Caki2 (cell line): ENCODE measurements at places on chromosomes 6 and 20. TPM values are rescaled to one million over a fixed set of nuclear protein-coding genes. Genes with fewer than 3 reads are reported as not detected.

The LINC00237 gene
- not detected in 2 replicates for total RNA-seq

The CALHM4 gene
- not detected in 2 replicates for total RNA-seq

The GSTA2 gene
- not detected in 2 replicates for total RNA-seq

The SYNDIG1 gene
- total RNA-seq: 0.09 and 0.44 TPM in 2 replicates

DNA sequence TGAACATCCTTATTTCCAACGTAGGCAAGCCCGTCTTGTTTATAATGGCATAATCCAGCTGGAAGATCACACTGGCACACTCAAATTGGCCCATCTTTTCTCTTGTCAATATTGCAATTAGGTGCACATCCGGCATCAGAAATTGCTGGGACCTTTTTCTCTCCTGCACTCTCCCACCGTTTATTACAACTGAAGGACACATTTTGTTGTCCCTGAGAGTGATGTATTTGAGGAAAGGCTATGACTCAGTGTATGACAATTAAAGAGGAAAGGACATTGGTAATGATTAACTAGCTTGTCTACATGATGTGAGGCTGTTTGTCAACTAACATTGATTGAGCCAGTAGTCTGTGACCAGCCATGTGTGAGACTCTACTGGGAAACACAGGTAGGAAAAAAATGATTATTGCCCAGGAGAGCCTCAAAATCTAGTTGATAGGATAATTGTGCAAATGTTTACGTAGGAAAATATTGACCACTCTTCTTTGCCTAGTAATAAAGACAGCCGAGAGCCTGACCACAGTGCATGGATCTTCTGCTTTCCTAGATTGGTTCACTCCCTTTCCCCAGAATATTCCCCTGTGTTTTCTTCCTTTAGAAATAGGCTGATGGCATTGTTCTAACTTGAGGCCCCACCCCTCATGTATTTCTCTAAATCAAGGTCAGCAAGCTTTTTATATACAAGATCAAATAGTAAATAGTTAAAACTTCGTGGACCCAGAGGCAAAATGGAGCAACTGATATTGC is 230.0 kb upstream of the BTBD3 start:
- DNase-seq: peak; percentile 82

- DNase-seq: no peak
These were observed 16.8 kb upstream of the SYNDIG1 start for GRCh38 chr20:24452498-24453127.

- no peak for DNase-seq
These were observed 81.3 kb upstream of the CD93 start for GRCh38 chr20:23167431-23167830.

- DNase-seq: no peak
These were observed 34.8 kb upstream of the MYB start for GRCh38 chr6:135146162-135146934.

DNA sequence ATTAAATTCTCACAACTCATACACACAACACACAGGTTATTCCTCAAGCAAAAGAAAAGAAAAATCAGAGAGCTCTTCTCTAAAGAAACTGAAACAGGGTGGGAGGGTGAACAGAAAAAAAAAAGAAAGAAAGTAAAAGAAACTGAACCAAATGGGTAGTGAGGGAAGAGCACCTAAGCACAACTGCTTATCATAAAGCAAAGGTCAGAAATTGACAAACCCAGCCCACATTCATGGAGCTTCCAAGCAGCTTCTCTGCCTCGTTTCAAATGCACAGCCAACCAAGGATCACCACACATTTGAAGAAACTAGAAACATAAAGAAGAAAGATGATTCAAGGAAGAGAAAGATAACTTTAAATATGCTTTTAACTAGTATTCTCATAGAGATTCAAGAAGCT is 90.5 kb downstream of the RNGTT start:
- DNase-seq: no peak

DNA sequence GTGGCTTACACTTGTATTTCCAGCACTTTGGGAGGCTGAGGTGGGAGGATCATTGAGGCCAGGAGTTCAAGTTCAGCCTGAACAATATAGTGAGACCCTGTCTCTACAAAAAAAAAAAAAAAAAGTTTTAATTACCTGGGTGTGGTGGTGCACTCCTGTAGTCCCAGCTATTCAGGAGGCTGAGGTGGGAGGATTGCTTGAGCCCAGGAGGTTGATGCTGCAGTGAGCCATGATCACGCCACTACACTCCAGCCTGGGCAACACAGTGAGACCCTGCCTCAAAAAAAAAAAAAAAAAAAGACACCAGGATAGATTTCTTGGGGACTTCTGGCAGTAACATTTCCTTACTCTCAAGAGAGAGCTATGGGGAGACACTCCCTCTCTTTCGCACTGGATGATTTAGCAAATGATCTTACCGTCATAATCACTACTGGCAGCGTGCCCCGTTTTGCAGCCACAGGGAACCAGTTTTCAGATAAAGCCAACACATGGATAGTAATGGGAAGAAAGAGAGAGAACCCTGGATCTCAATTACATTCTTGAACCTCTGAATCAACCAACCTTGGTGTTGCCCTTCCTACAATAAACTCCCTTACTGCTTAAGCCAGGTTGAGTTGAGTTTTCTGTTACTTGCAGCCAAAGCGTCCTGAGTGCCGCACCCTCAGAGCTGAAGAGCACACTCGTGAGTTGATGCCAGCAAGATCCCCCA is 18.1 kb upstream of the PTPN1 start:
- DNase-seq: no peak

DNA sequence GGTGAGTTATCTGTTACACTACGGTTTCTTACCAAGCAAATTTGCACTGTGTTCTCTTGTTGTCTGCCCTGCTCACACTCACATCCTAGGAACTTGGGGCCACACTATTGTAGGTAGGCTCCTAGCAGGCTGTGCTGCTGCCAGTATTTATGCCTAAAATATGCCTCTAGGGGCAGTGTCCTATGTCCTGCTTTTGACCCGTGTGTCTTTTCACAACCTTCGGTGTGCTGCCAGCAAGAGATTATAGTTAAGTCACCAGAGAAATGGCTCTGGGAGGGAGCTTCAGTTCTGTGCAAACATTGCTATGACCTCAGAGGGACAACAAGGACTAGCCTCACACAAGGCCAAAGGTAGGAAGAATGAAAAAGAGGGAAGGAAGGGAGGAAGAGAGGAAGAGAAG is 8.9 kb upstream of the TAAR5 start:
- DNase-seq: no peak

GRCh38 chr20:2026004-2026403 is 32.1 kb upstream of the PDYN start:
- no peak for DNase-seq

- DNase-seq: peak; percentile 35
These were observed 71.7 kb upstream of the MAP3K4 start for GRCh38 chr6:160919723-160920440.

DNA sequence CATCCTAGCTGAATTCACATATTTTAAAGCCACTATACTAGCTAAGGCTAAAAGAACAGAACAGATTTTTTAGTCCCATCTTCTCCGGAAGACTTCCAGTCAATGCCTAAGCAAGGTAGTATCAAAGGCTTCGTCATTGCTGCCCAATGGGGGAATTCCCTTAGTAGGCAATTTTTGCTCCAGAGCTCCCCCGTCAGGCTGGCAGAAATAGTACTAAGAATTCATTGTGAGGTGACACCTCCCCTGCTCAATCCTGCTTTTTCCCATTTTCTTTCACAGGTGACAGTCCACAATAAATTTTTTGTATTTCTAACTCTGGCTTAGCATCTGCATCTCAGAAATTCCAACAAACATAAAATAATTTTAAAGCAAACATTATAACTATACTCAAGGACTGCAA is 52.8 kb upstream of the SRSF6 start:
- DNase-seq: no peak

DNA sequence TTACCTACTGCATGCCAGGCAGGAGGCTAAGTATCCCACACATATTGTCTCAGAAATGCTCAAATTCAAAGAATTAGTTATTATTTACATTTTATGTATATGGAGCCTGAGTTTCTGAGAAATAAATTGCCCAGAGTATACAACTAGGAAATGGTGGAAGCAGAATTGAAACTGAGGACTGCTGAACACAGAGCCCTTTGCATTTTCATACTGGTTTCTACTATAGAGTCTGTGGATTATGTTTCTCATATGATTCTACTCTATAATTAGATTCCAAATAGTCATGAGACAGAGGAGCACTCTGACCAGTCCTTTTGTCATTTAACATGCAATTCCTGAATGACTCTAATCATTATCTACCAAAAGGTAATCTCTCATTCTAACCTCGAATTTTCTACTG is 254.3 kb downstream of the LMBRD1 start:
- DNase-seq: no peak

DNA sequence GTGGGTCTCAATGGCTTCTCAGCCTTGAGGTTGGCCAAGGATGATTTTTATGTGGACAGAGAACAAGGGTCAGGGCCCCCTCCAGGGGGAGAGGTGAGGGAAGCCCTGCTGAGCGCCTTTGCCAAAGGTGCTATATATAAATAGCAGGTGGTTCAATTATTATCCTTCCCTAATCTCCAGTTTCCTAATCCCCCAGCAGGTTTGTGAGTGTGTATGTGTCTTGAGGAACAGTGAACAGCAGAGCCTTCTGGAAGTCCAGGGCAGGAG is 3.2 kb upstream of the SIRPA start:
- no peak for DNase-seq

- DNase-seq: no peak
These were observed 92.5 kb upstream of the IYD start for GRCh38 chr6:150276168-150276936.

DNA sequence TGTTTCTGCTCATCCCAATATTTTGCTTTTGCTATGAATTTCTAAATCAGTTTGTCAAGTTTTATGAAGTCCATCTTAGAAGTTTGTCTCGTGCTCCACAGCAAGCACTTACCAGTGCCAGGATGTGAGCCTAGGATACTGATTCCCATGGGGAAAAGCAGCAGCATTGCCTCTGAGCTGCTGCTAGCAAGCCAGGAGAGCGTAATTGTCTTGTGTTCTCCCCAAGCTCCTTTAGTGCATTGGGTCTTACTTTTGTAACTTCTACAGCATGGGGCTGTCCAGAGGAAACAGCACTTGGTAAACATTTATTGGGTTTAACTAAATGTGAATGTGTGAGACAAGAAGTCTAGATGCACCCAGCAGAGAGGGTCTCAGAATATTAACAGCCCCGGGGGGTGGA is 76.1 kb downstream of the RNF182 start:
- no peak for DNase-seq

DNA sequence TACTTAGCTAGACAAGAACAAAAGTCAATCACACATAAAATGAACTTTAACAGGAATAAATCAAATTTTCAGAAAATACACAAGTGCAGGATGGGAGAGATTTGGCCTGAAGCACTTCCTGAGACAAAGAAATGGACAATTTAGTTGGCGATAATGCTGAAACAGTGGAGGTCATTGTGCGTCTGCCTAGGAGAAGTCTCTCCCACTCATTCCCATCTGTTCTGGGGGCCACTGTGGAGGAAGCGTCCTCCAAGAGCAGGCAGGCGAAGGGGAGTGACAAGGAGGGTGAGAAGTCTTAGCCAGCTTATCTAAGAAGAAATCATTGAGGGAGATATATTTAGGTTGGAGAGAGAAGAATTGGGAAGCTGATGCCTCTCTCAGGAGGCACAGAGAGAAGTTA is 10.2 kb upstream of the TMEM242 start:
- DNase-seq: no peak
